ENCODE measurements at places on chromosomes 16 and 17.

DNA sequence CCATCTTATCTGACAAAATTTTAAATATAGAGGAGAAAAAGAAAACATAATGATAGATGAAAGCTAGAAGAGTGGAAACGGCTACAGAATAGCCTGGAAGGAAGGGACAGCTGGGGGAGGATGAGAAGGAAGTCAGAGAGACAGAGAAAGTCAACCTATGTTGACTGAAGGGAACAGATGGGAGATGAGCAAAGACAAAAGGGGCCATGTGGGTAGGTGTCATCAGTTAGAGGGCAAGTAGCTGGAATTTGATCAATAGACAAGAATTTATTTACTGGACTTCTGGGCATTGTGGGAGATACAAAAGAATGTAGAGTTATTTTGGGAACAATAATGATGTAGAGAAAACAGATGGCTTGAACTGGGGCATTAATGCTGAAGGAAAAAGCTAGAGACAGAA, 194.4 kb downstream of the ANKFN1 start:
- no peak for DNase-seq

- peak; percentile 25 for DNase-seq
These were observed 2.8 kb upstream of the ALDH3A2 start for GRCh38 chr17:19645734-19646201.

DNA sequence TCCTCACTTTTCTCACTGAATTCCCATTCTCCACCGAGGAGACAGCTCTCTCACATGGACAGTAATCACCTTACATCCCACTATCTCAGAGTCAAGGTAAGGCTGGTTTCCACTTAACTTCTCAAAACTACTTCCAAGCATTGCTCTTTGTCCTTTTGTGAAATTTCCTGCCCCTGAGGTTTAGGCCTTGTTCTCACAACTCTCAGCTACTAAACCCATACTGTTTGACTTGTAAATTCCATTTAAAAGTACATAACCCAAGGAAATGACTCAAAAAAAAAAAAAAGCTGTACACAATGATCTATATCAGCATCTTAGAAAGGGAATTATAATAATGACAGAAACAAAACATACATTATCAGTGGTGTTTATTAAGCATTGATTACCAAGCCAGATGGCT, 8.8 kb downstream of the CDC27 start:
- DNase-seq: no peak

DNA sequence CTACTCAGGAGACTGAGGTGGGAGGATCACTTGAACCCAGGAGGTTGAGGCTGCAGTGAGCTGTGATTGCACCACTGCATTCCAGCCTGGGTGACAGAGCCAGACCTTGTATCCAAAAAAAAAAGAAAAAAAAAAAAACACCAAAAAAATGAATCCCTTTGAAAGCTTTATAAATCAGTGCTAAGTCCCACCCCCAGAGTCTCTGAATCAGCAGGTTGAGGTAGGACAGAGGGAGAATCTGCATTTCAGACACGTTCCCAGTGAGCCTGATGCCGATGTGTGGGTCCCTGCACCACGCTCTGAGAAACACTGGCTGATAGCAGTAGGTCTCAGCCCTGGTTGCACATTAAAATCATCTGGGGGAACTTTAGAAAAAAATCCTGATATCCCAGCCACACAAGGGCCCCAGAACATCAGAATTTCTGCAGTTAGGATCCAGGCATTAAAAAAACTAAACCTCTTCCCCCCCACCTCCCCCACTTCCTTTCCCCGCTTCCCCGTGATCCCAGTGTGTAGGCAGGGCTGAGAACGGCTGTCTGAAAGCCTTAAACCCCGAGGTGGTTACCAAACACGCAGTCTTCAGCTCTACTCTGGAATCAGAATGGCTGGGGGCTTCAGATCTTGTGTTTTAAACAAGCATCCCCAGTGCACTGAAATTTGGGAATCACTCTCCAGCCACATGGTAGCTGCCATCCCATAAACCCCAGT, 27.3 kb upstream of the GPRC5B start:
- no peak for DNase-seq

DNA sequence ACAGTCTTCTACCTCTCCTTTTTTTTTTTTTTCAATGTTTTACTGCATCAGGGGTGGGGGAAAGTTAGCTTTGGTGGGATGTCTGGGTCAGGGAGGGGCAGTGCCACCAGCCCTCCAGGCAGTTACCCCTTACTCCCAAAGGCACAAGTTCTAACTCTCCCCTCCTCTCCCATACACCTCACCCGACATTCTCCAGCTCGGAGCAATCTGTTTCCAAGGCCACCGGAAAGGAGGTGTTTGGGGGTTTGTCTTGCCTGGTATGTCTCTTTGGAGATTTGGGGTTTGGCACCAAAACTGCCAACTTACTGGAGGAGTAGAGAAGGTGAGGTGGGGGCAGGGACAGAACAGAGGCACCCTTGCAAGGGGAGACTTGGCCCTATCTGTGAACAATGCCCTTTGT, 4.7 kb downstream of the DLX3 start:
- no peak for DNase-seq

DNA sequence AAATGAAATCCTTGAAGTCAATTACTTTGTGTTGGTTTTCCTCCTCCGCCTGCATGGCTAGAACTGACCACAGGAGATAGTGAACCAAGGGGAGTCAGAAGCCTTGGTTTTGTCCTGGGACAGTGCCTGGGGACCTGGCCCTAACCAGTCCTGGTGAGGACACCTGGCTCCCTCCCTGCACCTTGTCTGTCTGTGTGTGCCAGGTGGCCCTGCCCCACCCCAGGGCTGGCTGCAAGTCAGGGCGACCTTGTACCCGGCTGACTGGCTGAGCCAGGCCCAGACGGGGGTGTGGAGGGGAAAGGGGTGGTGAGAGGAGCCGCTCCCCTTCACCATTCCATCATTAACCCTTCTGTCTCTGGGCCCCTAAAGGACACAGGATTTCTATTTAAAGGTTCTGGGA, 3.4 kb downstream of the RAPGEFL1 start:
- no peak for DNase-seq

GRCh38 chr16:78225919-78226318, 126.5 kb downstream of the WWOX start:
- no peak for DNase-seq

GRCh38 chr17:49952209-49952911, 16.6 kb upstream of the DLX4 start:
- peak; percentile 63 for DNase-seq

DNA sequence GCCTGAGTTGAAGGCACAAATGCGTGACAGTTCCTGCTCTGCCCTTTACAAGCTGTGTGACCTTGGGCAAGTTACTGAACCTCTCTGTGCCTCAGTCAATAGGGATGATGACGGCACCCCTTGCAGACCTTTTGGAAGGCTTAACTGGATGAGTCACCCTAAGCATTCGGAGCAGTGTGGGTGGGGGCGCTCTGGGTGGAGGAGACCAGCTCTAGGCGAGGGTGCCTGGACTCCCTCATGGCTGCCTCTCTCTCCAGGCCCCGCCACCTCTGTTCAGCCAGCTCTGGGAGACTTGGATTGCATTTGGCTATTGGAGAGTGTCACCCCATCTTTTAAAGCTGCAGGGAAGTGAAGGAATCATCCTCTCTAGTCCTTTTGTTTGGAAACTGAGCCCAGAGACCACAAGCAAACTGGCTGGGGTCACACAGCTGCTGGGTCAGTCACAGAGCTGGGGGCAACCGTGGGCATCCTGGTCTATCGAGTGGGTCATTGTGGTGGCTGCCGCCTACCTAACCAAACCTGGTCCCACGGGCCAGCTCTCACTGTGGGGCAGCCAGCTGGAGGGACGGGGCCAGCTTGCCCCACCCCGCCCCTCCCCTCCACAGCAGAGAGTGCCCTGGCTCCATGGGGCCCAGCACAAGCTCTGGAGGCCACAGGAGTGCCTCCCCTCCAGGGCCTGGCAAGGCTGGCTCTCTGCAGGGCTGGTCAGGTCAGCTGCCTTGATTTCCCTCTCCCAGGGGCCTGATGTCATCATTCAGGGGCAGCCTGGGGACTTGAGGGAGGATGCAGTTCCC, 20.2 kb upstream of the GSE1 start:
- DNase-seq: no peak

Data from activated naive CD4-positive, alpha-beta T cell (primary cell).